ENCODE measurements at places on chromosomes 1 and 21. TPM values are rescaled to one million over a fixed set of nuclear protein-coding genes. Genes with fewer than 3 reads are reported as not detected.

The MYCL gene
- polyA plus RNA-seq: 36.3 TPM

The ACTL8 gene
- not detected for polyA plus RNA-seq

The SLC9C2 gene
- 0.31 TPM for polyA plus RNA-seq

The CD2 gene
- not detected for polyA plus RNA-seq

The KCNE1 gene
- polyA plus RNA-seq: not detected

The SPATA46 gene
- not detected for polyA plus RNA-seq

The KCNH1 gene
- polyA plus RNA-seq: 2.3 TPM

The ITSN1 gene
- polyA plus RNA-seq: 35.1 TPM

The TRIM17 gene
- polyA plus RNA-seq: 0.14 TPM

The CFAP74 gene
- 0.22 TPM for polyA plus RNA-seq

The HMCN1 gene
- 0.02 TPM for polyA plus RNA-seq

The FALEC gene
- polyA plus RNA-seq: not detected

The SYNC gene
- polyA plus RNA-seq: not detected

The TP73 gene
- polyA plus RNA-seq: not detected

The CYP4A11 gene
- polyA plus RNA-seq: 1.6 TPM

The LENEP gene
- polyA plus RNA-seq: 3.9 TPM

The PLA2G5 gene
- polyA plus RNA-seq: not detected

The CLIC6 gene
- 0.16 TPM for polyA plus RNA-seq

The LORICRIN gene
- polyA plus RNA-seq: 1.3 TPM

The KAZN gene
- 26.4 TPM for polyA plus RNA-seq

The CTPS1 gene
- 76.1 TPM for polyA plus RNA-seq

The MATN1 gene
- polyA plus RNA-seq: 0.42 TPM

The GBP5 gene
- polyA plus RNA-seq: not detected

The HSPB7 gene
- not detected for polyA plus RNA-seq

The ATF3 gene
- polyA plus RNA-seq: 3.4 TPM

The CD46 gene
- 351 TPM for polyA plus RNA-seq

The CYP4X1 gene
- 22.8 TPM for polyA plus RNA-seq

The MCL1 gene
- 171 TPM for polyA plus RNA-seq

The BTBD8 gene
- 38.6 TPM for polyA plus RNA-seq

The NES gene
- polyA plus RNA-seq: 9.9 TPM

The CCDC30 gene
- polyA plus RNA-seq: 13.2 TPM

The LRRC53 gene
- polyA plus RNA-seq: not detected

The TNFSF18 gene
- not detected for polyA plus RNA-seq

The PSRC1 gene
- polyA plus RNA-seq: 7.9 TPM
